Naive thymus-derived CD8-positive, alpha-beta T cell (primary cell): ENCODE measurements at places on chromosomes 4 and X. TPM values are rescaled to one million over a fixed set of nuclear protein-coding genes. Genes with fewer than 3 reads are reported as not detected.

DNA sequence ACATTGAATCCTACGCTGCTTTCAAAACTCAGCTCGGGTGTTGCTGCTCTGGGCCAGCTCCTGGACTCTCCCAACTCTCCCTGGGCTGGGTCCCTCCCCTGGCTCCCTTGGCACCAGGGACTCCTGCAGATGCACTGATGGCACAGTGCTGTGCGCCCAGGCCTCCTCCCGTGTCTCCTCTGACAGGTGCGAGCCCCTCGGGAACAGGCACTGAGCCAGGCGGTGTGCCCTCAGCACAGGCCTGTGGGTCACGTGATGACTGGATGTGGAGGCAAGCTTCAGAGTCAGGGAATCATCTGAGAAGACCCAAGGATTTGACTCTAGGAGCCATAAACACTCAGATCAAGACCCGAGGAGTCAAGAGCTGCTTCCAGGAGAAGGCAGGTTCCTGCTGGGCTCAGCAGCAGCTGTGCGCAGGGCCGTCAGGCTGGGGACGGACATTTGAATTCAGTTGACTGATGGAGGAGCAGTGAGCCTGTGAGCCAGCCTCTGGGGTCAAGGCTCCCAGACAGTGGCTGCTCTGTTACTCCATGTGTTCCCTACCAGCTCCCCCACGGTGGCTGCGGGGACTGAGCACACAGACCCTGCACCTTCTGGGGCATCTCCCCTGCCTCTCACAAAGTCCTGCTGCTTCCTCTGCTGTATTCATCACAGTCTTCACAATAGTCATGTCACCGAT lies 33.0 kb downstream of the NAT8L start:
- no peaks in the 10 kb centered on the region for H3K27me3 ChIP-seq
- no peak for DNase-seq
- H3K27ac ChIP-seq: no peak overlapping the region
- no peak overlapping the region for H3K4me3 ChIP-seq
- no peaks in the 10 kb centered on the region for H3K4me1 ChIP-seq

DNA sequence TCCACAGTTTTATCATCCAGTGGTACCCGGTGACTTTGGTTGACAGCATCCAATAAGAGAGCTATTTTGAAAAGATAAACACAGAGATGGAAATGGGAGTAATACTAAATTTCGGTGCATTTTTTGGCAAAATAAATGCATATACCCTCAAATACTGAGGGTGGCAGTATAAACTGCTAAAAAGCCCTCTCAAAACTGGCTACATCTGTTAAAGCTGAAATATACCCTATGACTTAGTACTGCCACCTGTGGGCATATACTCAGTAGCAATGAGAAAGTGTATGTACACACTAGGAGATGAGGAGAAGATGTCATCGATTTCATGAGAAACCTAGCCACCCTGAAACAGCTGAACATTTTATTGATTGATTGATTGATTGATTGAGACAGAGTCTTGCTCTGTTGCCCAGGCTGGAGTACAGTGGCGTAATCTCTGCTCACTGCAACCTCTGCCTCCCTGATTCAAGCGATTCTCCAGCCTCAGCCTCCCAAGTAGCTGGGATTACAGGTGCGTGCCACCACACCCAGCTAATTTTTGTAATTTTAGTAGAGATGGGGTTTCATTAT lies 12.2 kb upstream of the TMEM128 start:
- H3K4me3 ChIP-seq: no peak overlapping the region
- no peaks in the 10 kb centered on the region for H3K36me3 ChIP-seq
- H3K27ac ChIP-seq: no peak overlapping the region
- no peaks in the 10 kb centered on the region for H3K27me3 ChIP-seq

DNA sequence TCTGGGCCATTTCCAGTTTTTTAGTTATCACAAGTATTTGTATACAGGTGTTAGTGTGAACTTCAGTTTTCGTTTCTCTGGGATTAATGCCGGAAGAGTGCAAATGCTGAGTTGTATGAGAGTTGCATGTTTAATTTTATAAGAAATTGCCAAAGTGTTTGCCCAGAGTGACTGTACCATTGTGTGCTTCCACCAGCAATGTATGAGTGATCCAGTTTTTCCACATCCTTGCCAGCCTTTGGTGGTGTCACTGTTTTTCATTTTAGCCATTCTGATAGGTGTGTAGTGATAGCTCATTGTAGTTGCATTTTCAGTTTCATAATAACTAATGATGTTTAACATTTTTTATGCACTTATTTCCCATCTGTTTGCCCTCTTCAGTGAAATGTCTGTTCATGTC lies 18.4 kb downstream of the PLS3 start:
- H3K27ac ChIP-seq: no peak overlapping the region
- H3K27me3 ChIP-seq: no peaks in the 10 kb centered on the region
- H3K36me3 ChIP-seq: no peaks in the 10 kb centered on the region
- H3K4me3 ChIP-seq: no peak overlapping the region

GRCh38 chr4:184812651-184813181 lies 13.1 kb downstream of the ACSL1 start:
- H3K4me1 ChIP-seq: peaks cover 47% of the 10 kb centered on the region
- no peaks in the 10 kb centered on the region for H3K27me3 ChIP-seq
- no peak overlapping the region for H3K4me3 ChIP-seq
- no peak overlapping the region for H3K27ac ChIP-seq
- DNase-seq: no peak

DNA sequence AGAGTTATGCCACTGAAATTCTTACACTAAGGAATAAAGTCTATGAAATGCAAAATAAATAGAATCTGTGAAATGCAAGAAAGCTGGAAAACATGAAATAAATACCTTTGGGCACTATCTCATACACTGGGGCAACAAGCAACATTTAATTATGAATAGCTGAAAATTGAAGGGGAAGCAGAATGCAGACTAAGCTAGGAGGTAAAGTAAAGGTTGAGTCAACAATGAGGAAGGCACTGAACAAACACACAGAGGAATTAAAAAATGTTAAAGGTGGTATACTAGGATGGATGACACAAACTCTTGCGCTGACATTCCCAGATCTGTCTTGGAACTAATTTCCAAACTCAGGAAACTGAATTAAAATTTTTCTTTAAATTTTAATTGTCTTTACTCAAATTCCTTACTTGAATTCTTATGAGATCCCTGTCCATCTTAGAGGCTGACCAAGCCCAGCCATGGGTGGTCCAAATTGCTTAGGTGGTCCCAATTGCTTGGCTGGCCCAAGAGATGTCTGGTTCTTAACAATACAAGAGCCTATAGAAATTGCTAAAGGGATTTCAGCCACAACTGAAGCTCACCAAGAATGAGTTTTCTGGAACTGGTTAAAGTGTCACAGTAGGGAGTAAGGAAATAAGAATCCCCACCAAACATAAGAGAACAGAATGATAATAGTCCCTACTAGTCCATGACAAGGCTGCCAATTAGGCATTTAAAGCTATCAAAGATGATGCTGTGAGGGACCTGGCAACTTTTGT lies 41.3 kb upstream of the ZCCHC13 start:
- no peaks in the 10 kb centered on the region for H3K27me3 ChIP-seq
- H3K4me1 ChIP-seq: peaks cover 2% of the 10 kb centered on the region
- H3K4me3 ChIP-seq: no peak overlapping the region
- no peak for DNase-seq

DNA sequence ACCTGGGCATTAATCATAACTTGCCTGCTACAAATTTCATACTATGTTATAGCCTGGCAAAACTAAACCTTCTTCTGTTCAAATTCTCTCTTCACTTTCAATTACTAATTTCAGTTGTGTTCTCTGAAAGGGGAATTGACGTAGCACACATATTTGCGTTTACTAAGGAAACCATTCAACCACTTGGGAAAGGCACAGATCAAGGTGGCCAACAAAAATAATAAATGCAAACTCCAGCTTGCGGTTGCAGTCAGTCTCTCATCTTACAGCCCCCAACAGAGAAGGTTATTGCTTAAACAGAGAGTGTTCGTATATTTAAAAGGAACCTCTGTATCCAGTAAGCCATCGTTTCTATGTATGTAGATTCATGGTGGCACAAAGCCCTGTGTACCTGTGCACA lies 4.0 kb downstream of the SRPX start:
- no peak for DNase-seq
- H3K36me3 ChIP-seq: no peaks in the 10 kb centered on the region
- H3K4me3 ChIP-seq: no peak overlapping the region
- no peak overlapping the region for H3K27ac ChIP-seq
- no peaks in the 10 kb centered on the region for H3K4me1 ChIP-seq
- peaks cover 14% of the 10 kb centered on the region for H3K27me3 ChIP-seq

- H3K27ac ChIP-seq: no peak overlapping the region
- H3K4me1 ChIP-seq: no peaks in the 10 kb centered on the region
- H3K4me3 ChIP-seq: no peak overlapping the region
- no peaks in the 10 kb centered on the region for H3K36me3 ChIP-seq
- H3K27me3 ChIP-seq: no peaks in the 10 kb centered on the region
Measured at GRCh38 chr4:96162636-96163035, 322.7 kb downstream of the PDHA2 start.

GRCh38 chr4:48594180-48594579 lies 104.1 kb downstream of the ZAR1 start:
- no peaks in the 10 kb centered on the region for H3K27me3 ChIP-seq
- H3K4me1 ChIP-seq: peaks cover 2% of the 10 kb centered on the region
- no peak overlapping the region for H3K4me3 ChIP-seq
- no peak overlapping the region for H3K27ac ChIP-seq
- H3K36me3 ChIP-seq: no peaks in the 10 kb centered on the region
- DNase-seq: no peak

DNA sequence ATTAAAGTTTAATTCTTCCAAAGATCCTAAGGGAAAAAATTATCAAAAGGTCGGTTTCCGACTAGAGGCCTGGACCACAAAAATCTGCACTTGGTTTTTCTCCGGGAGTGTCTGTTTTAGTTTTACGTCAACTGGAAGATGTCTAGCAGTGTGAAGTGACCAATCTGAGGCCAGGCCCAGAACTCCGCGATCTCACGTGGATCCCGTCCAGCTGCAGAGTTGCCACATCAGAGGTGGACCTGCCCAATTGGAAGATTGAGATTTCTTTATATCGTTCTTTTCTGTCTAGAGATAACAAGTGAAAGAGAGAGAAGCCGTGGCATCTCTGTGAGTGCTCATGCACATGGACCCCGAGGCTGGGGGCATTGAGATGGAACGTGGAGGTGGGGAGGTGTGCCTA lies 115.8 kb downstream of the AFF1 start:
- H3K4me3 ChIP-seq: no peak overlapping the region
- peaks cover 7% of the 10 kb centered on the region for H3K36me3 ChIP-seq
- H3K4me1 ChIP-seq: peaks cover 74% of the 10 kb centered on the region
- no peak overlapping the region for H3K27ac ChIP-seq
- DNase-seq: no peak

DNA sequence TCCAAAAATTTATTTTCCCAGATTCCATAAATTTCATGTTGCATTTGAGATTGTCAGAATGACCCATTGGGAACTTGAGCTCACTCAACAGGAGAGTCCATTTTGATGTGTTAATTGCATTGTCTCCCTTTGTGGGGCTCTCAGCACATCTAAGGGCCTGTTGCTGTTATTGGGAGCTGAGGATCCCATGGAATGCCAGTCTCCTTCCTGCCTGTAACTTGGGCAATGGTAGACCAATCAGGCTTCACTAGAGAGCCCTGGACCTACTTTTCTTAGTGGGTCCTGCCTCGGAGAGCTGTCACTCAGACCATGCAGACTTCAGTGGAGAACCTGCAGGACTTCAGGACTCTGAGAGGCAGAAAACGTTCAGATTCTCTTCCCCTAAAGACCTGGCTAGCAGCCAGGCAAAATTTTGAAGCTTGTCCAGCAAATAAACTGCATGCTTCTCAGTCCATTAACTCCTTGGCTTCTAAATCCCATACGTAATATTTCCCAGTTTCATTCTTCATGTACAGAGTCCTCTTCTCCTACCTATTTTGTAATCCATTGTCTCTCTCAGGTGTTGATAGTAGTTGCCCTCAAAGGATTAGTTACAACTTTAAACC lies 25.1 kb downstream of the OCRL start:
- no peaks in the 10 kb centered on the region for H3K27me3 ChIP-seq
- H3K27ac ChIP-seq: no peak overlapping the region
- peaks cover 11% of the 10 kb centered on the region for H3K4me1 ChIP-seq
- DNase-seq: no peak
- H3K4me3 ChIP-seq: no peak overlapping the region
- H3K36me3 ChIP-seq: peaks cover 12% of the 10 kb centered on the region

GRCh38 chrX:42739258-42739657 lies 38.7 kb downstream of the PPP1R2C start:
- no peak for DNase-seq
- peak overlapping the region; percentile 44 for H3K4me3 ChIP-seq
- no peaks in the 10 kb centered on the region for H3K27me3 ChIP-seq
- H3K4me1 ChIP-seq: peaks cover 11% of the 10 kb centered on the region

DNA sequence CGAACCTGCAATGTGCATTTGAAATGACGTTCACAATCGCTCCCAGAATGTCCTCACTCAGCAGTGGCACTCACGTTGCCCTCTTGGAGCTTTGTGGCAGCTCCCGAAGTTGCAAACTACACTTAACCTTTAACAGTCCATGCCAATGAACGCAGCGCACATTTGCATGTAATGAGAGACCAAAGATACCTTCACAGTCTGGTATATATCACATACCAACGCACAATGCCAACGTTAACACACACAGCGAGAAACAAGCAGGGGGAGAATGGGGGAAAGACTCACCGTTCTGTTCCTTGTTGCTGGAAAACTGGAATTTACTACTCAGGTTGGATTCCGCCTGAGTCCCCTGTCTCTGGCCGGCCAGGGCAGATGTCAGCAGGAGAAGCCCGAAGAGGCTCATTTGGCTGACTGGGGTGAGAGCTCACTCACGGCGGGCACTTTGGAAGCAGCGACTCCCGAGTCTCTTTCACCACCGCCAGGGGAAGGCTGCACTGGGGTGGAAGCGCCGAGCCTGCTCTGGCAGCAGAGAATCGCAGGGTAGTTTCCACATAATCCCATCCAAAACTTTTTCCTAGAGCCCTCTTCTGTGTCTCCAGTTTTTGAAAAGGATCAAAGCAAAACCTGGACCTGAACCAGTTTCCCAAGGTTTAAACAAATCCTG lies 966 bp downstream of the PDGFC start:
- no peak for DNase-seq
- H3K27ac ChIP-seq: no peak overlapping the region
- no peaks in the 10 kb centered on the region for H3K36me3 ChIP-seq
- H3K4me3 ChIP-seq: peak overlapping the region; percentile 76

GRCh38 chr4:72935462-72935861 lies 134.1 kb downstream of the COX18 start:
- DNase-seq: no peak
- no peaks in the 10 kb centered on the region for H3K4me1 ChIP-seq
- H3K27me3 ChIP-seq: peaks cover 5% of the 10 kb centered on the region
- no peak overlapping the region for H3K4me3 ChIP-seq
- no peak overlapping the region for H3K27ac ChIP-seq

DNA sequence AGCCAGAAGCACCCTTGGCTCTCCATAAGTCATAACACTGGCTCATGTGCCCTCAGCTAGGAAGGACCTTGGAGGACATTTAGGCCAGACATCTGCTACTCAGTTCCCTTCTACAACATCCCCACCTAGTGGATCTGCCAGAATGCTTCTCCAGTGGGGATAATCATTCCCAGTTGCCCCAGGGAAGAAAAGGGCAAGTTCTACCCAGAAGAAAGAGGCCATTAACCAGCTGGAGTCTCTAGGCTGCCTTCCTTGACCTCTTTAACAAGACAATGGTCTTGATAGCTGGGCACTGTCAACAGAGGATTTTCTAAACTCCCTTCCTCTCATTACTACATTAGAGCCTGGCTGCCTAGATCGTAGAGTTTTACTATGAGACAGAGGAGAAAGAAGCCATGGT lies 42.0 kb downstream of the LGI2 start:
- peaks cover 6% of the 10 kb centered on the region for H3K27me3 ChIP-seq
- no peaks in the 10 kb centered on the region for H3K36me3 ChIP-seq

The ATP2B3 gene
- not detected for total RNA-seq

The NCAPG gene
- 0.38 TPM for total RNA-seq

The DDX53 gene
- total RNA-seq: not detected

The ARHGEF9 gene
- 32.9 TPM for total RNA-seq

The CCNA2 gene
- 1.1 TPM for total RNA-seq

The USP17L21 gene
- not detected for total RNA-seq

The IDUA gene
- 79.1 TPM for total RNA-seq

The C4orf51 gene
- not detected for total RNA-seq

The GAGE12H gene
- total RNA-seq: not detected

The LGI2 gene
- not detected for total RNA-seq

The UGT2B17 gene
- not detected for total RNA-seq

The TRIM75 gene
- not detected for total RNA-seq
